Stimulated activated CD4-positive, alpha-beta T cell treated with anti-CD3 and anti-CD28 coated beads, Interleukin-12 subunit alpha, Interleukin-12 subunit beta, amount 100 ng/mL, for 4 hours (primary cell): ENCODE measurements at places on chromosomes 5 and 9.

DNA sequence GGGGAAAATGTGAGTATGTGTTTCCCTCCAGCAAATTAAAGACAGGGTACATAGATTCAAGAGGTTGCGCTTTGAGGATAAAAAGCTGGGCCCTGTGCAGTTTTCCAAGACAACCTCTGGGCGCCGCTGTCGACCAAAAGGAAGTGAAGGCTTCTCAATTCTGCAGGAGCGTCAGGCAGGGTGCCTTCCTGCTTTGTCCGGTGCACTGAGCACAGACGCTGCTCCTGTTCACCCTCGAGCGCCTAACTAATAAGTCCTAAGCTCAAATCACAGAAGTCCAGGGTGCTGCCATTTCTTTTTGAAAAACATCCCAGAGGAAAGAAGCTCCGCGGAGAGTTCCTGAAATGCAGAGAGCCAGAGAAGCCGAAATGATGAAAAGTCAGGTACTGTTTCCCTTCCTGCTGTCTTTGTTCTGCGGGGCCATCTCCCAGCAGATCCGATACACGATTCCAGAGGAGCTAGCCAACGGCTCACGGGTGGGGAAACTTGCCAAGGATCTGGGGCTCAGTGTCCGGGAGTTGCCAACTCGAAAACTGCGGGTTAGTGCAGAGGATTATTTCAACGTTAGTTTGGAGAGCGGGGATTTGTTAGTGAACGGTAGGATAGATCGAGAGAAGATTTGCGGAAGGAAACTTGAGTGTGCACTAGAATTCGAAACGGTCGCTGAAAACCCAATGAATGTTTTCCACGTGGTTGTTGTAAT is at the start of gene PCDHGB1:
Gene PCDHGB1 (plus strand): TSS at position 183 of the 703 bp plus-strand sequence. CDS start 162 bp downstream, at position 345.
- no peak for DNase-seq

GRCh38 chr5:96252596-96252995 is 180.5 kb downstream of the PCSK1 start:
- DNase-seq, result no peak

DNA sequence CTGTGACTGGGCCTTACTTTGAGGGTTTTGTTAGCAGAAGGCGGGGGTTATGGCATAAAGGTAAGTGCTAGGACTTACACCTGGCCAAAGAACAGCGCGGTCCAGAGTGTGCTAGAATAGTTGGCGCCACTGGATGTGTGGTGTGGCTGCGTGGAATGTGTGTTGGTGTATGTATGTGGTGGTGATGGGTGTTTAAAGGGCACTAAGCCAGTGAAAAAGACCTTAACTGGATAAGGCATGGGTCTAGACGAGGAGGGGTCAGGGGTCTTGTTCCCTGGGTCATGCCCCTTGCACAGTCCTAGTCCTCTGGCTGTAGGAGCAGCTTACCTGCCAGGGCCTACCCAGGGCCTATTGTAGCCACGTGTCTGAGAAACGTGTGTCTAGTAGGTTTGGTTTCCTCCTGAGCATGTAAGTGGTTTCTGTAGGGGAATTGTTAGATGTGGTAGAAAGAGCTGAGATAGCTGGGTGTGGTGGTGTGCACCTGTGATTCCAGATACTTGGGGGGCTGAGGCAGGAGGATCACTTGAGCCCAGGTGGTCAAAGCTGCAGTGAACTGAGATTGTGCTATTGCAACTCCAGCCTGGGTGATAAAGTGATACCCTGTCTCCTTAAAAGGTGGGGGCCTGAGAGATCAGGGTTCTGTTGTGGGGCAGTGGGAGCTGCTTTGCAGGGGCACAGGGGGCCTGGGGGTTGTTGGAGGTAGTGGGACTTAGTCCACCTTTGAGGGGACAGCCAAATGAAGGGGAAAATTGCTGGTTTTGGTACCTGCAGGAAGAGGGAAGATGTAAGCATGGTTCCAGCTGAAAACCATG is 55.2 kb downstream of the HSPA4 start:
- no peak for DNase-seq

- DNase-seq, result no peak
Observed at GRCh38 chr9:4497855-4498254, 7.6 kb downstream of the SLC1A1 start.

DNA sequence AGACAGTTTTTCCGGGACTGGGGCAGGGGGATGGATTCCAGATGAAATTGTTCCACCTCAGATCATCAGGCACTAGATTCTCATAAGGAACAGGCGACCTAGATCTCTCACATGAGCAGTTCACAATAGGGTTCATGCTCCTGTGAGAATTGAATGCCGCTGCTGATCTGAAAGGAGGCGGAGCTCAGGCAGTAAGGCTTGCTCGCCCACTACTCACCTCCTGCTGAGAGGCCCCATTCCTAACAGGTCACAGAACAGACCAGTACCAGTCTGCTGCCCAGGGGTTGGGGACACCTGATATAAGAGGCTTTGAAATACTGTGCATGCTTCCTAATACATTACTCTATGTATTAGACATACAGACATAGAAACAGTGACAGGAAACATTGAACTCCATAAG is 41.1 kb downstream of the PTPRD start:
- no peak for DNase-seq

- no peak for DNase-seq
Observed at GRCh38 chr5:39005566-39006232, 68.5 kb downstream of the RICTOR start.

- no peak for DNase-seq
Observed at GRCh38 chr5:13316176-13316575, 628.3 kb downstream of the DNAH5 start.

- DNase-seq, result no peak
Observed at GRCh38 chr5:89011778-89012711, 129.1 kb upstream of the MEF2C start.

DNA sequence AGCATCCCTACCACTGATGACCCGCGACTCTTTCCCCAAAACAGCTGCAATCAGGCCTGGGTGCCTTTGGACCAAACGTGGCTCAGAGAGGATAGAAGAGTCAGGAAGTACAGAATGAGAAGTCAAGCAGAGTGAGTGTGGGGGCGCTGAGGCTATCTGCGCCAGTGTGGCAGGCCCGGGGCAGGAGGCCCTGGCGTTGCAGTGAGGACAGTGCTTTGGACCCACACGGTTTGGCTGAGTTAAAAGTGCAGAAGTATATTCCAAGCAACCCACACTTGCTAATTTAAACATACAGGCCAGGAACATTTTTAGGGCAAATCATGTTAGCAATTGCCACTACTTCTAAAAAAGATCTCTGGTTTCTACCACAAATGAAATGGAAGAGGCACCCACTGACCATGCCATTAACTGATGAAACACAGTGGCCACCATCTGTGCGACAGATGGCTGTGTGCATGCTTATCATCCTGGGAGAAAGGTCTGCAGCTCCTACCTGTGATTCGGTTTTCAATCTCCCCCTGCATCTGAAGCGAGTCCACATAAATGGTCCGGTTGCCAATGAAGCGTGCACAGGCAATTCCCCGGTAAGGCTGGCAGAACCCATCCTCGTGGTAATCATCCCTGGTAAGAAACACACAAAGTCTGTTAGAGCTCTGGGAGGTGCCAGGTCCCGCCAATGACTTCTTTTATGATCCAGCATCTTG is 213.0 kb downstream of the ROR2 start:
- DNase-seq, result no peak

- DNase-seq, result no peak
Observed at GRCh38 chr5:36766981-36767380, 109.6 kb upstream of the NIPBL start.

DNA sequence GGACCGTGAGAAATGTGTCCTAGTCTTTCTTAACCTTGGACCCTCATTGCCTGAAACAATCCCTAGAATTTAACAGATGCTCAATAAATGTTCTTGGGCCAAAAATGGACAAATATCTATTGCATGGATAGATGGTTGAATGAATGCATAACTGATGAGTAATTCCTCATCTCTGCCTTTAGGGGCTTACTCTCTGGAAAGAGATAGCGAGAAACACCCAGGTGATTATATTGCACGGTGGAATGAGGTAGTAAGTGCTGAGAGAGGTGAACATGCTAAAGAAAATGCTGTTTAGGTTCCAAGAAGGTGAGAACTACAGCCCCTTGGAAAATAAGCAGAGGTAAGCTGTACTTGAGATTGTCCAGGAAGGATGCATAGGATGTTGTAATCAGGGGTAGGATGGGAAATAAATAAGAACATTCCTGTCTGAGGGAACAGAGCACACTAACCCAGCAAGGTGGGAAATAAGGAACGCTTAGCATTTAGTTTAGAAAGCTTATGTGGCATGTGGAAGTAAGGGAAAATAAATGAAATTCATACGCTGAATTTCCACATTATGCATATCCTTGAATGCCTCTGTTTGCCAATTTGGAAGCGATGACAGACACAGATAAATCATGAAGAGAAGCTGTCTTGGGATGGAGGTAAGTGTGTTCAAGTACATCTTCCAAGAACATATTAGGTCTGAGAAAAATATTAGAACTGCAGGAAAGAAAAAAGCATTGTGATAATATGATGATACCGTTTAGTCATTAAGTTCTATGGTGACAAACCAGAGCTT is 426.6 kb downstream of the ARHGEF28 start:
- no peak for DNase-seq

GRCh38 chr5:111308951-111309350 is 84.8 kb downstream of the CAMK4 start:
- DNase-seq, result no peak

DNA sequence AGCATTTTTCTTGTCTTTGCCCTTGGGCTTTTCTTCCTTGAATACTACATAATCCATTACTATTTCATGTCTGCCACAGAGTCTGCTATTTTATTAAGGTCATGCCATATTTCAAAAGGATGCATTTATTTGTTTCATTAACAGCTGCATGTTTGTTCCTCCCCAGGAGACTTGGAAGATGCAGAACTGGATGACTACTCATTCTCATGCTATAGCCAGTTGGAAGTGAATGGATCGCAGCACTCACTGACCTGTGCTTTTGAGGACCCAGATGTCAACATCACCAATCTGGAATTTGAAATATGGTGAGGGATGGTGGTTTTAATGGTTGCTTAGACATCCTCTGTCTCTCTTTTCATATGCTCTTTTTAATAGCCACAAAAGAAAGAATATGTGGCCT is 4.0 kb downstream of the IL7R start:
- DNase-seq, result no peak

DNA sequence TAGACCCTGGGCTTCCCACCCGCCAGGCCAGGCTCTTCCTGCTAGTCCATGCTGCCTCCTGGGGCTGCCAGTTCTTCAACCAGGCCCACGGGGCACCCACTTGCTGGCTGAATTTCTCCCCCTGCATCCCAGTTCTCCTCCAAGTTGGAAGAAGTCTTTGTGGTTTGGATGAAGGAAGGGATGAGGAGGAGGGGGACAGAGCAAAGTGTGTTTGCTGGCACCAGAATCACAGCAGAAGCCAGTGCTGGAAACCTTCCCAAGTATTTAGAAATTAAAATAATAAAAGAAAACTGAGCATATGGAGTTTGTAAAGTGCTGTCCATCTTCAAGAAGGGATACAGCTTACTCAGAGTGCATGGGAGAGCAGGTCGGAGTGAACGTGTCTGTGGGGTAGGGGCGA is 19.4 kb upstream of the UNC5A start:
- DNase-seq, result no peak

DNA sequence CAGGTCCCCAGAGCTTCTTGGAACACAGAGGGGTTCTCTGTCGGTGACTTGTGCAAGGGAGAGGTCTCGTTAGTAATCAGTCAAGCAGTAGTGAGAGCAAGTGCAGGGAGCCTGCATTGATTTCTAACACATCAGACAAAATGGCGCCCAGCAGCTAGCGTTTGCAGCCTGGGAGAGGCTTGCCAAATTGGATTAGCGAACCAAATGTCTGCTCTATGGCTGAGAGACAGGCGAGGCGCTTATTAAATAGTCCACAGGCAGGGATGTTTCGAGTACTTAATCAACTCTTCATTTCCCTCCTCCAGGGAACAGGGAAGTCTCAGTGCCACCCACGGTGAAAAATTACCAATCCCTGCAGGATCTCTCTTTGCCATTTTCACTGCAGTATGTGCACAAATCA is 131.4 kb upstream of the SHB start:
- DNase-seq, result no peak

- DNase-seq, result no peak
Observed at GRCh38 chr5:90897618-90898017, 339.0 kb downstream of the ADGRV1 start.

DNA sequence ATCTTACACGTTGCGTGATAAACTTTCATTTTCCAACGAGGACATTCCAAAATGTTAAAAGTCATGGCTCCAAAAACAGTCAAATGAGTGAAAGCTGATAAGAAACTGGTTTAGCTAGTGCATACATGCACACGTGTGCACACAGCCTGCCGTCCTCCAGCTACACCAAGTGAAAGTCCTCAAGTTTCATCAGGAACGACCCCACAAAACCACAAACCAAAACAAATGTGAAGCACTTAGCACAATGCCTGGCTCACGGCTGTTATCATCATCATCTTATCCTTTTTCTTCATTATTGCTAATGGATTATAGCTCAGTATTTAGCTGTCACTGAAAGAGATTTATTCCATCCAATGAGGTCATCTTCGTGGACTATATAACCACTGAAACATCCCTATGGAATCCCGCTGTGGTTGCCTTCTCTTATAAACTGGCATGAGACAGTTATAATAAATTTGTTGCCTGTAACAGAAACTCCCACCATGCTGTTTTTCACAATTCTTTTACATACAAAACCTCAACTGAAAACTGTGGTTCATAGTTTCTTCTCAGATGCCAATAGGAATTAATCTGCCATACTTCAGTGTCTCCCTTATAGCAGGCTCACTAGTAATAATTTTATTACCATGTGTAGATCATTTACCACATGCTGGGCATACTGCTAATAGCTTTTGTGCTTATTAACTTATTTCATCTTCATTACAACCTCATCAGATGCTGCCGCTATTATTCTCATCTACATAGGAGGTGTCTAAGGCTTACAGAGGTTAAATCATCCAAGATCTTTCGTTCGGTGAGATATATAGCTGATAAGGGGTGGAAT is 56.1 kb downstream of the SAXO1 start:
- no peak for DNase-seq

DNA sequence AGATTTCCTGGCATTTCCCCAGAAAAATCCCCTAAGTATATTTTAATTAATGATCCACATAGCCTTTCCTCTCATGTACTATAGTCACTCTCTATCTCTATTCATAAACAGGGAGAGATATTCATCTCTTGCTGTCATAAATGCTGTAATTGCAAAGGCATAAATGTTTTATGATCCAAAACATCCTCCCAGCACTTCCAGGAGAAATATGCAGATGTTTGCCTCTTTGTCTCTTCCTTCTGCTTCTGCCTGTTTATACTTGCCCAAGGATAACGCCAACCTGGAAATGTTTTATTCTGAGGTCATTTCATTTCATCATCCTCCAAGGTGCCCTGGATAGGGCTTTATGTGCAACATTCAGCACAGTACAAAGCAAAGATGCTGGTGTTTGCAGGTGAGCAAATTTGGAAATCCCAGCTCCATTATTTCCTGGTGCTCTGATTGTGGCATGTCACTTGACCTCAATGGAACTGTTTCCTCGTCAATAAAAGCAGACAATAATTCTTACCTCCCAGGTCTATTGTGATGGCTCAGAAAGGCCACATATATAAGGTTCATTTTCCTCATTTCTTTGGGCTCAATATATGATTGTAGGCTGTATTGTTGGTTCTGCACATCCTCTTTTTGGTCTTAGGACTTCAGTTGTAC is 6.9 kb downstream of the TNFSF15 start:
- DNase-seq, result no peak

GRCh38 chr9:23590276-23591000 is 235.6 kb downstream of the ELAVL2 start:
- DNase-seq, result no peak

GRCh38 chr9:117284414-117284813 is 130.4 kb downstream of the ASTN2 start:
- no peak for DNase-seq
